ENCODE measurements at places on chromosomes 12 and 14.

- DNase-seq: no peak
Observed at GRCh38 chr12:56333197-56333678, 562 bp downstream of the PAN2 start.

- DNase-seq: no peak
Observed at GRCh38 chr14:57692671-57693070, 173.2 kb downstream of the SLC35F4 start.

DNA sequence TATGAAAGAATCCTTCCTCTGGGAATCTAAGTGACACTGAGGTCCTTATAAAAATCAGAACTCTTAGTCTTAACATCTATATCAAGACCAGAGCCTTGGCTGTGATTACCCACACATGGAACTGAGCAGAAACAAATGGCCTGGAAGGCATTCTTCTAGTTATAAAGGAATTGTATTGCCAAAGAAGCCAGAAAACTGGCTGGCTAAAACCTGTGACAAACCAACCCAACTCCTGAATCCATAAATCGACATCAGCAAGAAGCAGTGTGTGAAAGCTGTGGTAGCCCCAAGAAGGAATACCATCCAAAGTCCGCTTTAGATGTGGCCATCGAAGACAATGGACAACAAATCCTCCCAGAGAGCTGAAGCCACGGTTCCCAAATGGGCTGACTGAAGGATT is 97.9 kb upstream of the CCDC91 start:
- no peak for DNase-seq

GRCh38 chr12:27076928-27077327 is 5.5 kb downstream of the C12orf71 start:
- DNase-seq: no peak

DNA sequence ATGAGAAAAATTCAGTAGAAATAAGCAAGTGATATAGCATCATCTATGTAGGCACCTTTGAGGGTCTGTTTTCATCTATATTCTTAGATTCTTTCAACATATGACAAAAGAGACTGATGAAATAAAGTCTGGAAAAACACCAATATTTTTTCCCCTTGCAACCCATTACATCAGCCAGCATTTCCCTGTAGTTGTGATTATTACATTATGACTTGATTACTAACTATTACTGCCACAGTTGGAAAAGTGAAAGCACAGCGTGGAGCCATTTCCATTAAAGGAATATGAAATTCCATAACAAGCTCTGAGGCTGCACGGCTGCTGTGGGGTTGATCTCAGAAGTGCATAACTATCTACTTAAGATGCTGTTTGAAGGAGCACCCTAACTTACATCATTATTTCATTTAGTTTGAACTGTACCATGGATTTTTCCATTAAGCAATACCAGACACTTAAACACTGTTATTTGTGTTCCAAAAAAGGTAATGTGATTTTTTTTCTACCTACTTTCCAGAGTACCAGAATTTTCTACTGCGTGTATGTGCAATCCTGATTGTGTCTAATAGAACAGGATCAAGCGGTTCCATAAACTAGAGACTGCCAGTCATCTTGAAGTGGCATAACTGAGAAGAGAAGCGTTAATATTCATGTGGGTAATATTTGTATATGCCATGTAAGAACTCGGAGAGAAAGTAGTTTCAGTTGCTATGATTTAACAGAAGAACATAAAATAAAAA is 405.5 kb downstream of the MDGA2 start:
- no peak for DNase-seq

DNA sequence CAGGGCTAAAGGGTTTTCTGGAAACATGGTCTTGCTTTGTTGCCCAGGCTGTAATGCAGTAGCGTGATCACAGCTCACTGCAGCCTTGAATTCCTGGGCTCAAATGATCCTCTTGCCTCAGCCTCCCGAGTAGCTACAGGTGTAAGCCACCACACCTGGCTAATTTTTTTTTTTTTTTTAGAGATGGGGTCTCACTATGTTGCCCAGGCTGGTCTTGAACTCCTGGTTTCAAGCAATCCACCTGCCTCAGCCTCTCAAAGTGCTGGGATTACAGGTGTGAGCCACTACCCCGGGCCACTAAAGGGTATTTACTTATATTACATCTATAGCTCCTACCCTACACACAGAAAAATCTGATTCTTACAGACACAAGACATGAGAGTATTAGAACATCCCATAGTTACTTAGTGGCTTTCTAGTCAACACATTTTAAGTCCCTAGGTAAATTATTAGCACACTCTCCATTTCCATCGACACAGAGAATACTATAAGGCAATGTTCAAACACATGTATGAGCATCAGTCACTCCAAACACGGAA is 6.2 kb upstream of the DCAF11 start:
- no peak for DNase-seq

DNA sequence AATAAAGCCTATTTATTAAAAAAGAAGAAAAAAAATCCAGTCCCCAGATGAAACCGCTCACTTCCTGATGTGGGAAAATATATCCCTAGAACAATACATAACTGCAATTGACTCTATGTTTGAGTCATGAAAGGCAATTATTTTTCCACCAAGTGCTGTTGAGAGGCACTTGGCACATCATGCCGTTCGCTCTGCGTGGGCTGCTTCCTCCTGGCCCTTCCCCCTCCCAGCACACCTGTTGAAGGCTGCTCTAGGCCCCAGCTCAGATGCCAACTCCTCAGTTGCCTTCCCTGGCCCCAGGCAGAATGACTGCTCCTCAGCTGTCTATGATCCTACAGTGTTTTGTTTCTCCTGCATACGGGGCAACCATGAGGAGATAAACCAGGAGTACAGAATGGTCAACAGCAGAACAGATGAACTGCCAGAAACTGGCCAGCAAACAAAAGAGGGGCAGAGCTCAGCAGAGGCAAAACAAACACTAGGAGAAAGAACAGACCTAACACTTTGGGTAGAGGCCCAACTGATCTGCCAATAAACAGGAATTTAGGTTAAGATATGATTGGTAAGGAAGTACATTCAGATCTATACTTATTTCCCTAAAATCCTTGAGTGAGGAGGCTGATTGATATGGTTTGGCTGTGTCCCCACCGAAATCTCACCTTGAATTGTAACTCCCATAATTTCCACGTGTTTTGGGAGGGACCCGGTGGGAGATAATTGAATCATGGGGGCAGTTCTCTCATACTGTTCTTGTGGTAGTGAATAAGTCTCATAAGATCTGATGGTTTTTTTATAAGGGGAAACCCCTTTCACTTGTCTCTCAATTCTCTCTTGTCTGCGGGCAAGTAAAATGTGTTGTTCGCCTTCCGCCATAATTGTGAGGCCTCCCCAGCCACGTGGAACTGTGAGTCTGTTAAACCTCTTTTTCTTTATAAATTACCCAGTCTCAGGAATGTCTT is 58.6 kb downstream of the SLC38A1 start:
- no peak for DNase-seq

DNA sequence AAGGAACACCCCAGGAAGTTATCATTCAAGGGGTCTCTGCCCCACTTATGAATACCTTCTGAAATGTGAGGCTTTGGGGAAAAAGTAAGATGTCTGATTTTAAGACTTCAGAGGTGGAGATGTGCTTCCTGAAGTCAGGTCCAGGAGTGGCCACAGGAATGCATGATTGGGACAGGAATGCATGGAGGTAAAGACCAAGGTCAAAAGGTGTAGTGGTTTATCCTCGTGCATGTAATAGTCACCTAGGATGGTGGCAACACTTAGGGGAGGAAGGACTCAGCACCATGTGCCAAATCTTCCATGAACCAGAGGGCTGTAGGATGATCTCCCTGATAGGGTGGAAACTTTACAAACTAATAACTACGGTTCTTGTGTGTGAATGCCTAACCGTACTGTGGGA is 217.3 kb downstream of the C12orf75 start:
- no peak for DNase-seq

DNA sequence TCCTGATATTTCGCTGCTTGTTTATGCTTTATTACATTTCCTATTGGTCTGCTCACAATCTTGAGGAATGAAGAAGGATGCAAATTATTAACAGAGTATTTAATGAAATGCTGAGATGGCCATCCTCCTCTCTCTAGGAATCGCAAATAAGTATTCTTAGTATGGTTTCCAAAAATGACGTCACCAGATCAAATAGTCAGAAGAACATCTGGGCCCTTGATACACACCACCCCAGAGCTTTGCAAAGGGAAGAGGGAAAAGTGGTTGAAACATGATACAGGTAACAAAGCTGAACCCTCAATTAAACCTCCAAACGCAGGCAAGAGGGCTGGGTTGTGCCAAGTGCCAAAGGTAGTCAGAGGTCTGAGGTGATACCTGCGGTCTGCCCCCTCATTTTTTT is 107.3 kb downstream of the BCL11B start:
- no peak for DNase-seq

GRCh38 chr12:84218406-84218805 is 694.2 kb downstream of the SLC6A15 start:
- DNase-seq: no peak

- DNase-seq: no peak
Observed at GRCh38 chr14:64974563-64974962, 2.4 kb upstream of the RAB15 start.

DNA sequence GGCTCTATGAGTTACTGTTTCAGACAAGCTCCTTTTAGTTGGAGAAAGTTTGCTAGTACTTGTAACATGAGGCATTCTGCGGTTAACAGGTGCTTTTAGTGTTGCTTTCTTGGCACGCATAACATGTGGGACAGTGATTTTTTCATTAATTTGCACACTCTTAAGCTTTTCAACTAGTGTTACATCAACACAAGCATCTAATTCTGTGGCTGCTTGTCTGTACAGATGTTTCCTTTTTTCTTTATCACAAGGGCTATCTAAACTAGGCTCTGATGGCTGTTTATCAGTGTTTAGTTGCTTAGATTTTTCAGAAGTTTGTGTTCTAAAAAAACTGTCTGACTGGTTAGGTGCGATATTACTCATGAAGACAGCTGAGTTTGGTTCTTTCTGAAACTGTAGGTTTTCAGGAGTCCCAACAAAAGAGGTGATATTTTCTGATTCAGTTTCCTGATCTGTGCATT is 120.1 kb downstream of the RALGAPA1 start:
- DNase-seq: no peak

DNA sequence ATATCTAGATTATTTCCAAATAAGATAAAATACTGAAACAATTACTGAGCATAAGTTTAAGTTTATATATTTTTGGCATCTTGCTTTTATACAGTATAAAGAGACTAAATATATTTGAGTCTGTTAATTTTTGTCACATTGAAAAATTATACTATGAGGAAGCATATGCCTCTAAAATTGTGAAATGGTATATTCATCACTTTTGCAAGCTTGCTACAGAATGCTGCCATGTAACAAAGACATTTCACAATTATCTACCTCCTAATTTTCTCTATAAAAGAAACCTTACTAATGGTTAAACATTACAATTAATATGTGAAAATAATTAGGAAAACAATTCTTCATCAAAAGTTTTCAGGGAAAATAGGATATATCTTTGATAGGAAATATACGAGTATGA is 22.7 kb upstream of the MUCL1 start:
- DNase-seq: no peak

- DNase-seq: no peak
Observed at GRCh38 chr12:2691345-2692071, 103.3 kb upstream of the FKBP4 start.

DNA sequence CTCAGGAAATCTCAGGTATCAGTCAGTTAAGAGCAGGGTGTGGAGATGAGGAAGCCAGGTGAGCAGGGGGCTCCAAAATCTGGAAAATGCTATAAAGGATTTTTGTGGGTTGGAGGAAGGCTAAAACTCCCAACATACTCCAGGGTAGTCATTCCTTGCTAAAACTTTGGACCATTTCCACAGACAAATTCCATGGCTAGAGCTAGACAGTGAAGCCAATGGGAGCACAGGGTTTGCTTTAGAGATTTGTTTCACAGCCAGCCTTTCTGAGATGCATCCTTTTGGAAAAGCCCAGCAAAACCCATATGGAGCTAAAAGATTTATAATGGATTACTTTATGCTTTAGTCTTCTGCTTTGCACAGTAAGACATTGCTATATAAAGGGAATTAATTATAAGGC is 146.5 kb downstream of the SAMD4A start:
- DNase-seq: no peak

- no peak for DNase-seq
Observed at GRCh38 chr14:36316131-36316530, 4.3 kb downstream of the MBIP start.

DNA sequence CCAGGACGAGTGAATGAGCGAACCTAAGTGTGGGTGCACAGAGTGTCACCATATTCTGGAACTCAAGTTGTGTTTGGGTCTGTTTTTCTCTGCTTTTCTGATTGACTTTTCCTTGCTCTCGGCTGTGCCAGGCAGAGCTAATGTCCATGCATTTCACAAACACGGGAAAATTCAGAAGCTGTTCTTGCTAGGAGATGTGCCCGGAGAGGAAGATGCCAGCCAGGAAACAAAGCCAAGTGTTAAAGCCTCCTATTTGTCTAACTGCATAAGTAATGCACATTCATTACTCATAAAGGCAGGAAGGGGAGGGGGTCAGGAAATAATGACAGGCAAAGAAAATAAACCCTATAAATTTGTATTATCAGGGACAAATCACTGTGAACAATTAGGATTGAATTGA is 250.4 kb upstream of the SFSWAP start:
- DNase-seq: no peak

GRCh38 chr12:13233830-13234641 is 37.5 kb downstream of the EMP1 start:
- DNase-seq: peak; percentile 39

GRCh38 chr12:130787445-130788410 is 51.3 kb downstream of the STX2 start:
- no peak for DNase-seq

DNA sequence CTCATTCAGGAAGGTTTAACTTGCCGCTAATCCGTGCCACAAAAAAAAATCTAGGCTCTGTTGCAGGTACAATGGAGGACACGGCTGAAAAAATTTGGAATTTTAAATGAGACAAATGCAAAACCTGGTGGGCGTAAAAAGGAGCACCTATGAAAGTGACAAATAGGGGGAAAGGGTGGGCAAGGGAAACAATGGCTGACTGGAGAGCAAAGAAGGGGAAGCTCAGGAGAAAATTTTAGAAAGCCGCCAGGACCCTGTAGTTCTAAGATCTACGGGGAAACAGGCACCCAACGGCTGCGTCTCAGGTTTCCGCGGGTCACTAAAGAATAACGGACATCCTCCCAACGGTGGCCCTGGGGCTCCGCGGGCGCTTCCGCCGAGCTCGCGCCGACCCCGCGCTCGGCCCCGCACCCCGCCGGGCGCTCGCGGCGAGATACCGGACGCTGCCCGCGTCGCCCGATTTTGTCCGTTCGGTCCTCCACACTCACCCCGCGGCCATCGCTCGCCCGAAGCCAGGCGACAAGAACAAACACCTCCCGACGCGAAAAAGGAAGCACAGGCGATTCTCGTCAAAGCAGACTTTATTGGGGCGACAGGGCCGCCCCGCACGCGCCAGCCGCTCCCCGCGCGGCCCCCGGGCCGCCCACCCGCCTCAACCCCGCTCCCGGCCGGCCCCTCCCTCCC is 1.1 kb upstream of the YY1 start:
- no peak for DNase-seq

- DNase-seq: no peak
Observed at GRCh38 chr14:105980224-105980623, 453.8 kb downstream of the TMEM121 start.

DNA sequence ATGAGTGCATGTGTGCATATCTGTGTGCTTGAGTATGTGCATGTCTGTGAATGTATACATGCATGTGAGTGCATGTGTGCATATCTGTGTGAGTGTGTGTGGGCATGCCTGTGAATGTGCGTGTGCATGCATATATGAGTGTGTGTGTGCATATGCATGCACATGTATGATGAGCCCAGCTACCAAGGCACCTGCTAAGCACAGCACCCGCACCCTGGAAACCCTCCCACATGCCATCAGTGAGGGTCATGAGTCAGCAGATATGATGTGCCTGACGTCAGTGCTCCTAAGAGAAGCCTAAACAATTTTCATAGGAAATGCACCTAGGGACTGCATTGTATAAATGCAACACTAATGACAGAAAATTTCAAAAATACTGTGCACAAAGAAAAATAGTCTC is 151.1 kb downstream of the KIF26A start:
- no peak for DNase-seq

Data from right renal pelvis (tissue), 4 donors.